Stimulated activated CD4-positive, alpha-beta T cell treated with anti-CD3 and anti-CD28 coated beads, Interleukin-12 subunit alpha, Interleukin-12 subunit beta, amount 100 ng/mL, for 24 hours (primary cell): ENCODE measurements at places on chromosomes 5 and 9.

- DNase-seq, result no peak
Measured at GRCh38 chr5:9502050-9502834, 43.6 kb downstream of the SEMA5A start.

GRCh38 chr5:143573568-143574170 lies 170.2 kb upstream of the NR3C1 start:
- DNase-seq, result no peak

DNA sequence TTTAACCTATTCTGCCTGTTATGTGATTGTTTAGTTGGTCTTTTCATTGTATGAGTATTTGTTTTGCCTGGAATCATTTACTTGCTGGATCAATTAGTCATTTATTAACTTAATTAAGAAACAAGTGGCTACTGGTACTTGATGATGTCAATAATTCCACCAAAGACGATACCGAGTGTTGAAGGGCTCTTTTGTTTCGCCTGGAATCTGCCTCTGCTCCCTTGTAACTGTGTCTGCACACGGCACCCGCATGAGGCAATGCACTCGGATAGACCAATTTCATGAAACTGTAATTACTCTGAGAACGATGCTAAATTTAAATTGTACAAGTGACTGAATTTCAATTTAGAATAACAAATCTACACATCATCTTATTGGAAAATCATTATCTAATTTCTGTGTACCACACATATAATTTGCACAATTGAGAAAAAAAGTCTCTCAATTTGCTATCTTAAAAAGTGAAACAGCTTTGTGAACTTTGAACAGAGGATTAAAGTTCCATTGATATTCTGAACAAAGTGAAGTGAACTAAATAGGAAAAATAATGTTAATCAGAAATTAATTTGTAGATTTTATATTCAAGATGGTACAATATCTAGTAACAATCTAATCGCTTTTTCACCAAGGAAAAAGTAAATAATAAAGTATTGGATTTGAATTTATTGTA lies 143.2 kb downstream of the CTNND2 start:
- no peak for DNase-seq

DNA sequence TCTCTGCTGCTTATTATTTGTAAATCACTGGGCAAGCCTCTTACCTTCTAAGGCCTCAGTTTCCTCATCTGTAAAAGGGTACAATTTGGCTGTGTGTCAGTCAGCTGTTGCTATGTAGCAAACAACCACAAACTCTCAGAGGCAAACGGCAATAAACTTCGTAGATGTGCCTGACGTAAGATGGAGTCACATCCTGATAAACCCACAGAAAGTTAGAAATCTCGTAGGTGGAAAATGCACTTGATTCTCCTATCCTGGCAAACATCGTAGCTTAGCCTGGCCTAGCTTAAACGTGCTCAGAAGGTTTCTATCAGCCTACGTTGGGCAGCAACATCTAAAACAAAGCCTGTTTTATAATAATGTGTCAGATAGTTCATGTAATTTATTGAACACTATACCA lies 35.0 kb upstream of the UNC5A start:
- no peak for DNase-seq

GRCh38 chr9:114110180-114110579 lies 11.1 kb upstream of the KIF12 start:
- DNase-seq, result no peak

- DNase-seq, result no peak
Measured at GRCh38 chr9:125407432-125407973, 145.9 kb downstream of the GAPVD1 start.

GRCh38 chr9:123637606-123637944 lies 281.6 kb downstream of the CRB2 start:
- DNase-seq, result no peak

- no peak for DNase-seq
Measured at GRCh38 chr5:11222169-11222568, 461.1 kb upstream of the DAP start.

DNA sequence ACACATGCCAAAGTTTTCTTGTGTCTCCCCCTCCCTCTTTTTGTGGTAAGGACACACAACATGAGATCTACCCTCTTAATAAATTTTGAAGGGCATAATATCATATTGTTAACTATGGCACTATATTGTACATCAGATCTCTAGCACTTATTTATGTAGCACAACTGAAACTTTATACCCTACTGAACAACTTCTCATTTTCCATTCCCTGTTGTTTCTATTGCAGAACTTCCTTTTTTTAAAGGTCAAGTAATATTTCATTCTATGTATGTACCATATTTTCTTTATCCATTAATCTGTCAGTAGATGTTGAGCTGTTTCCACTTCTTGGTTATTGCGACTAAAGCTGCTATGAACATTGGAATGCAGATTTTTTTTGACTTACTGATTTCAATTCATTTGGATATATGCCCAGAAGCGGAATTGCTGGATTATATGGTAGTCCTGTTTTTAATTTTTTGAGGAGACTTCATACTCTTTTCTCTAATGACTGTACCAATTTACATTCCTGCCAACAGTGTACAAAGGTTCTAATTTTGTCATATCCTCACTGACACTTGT lies 305.3 kb downstream of the PRR16 start:
- no peak for DNase-seq

GRCh38 chr5:143041461-143041860 lies 271.3 kb downstream of the ARHGAP26 start:
- DNase-seq, result no peak

DNA sequence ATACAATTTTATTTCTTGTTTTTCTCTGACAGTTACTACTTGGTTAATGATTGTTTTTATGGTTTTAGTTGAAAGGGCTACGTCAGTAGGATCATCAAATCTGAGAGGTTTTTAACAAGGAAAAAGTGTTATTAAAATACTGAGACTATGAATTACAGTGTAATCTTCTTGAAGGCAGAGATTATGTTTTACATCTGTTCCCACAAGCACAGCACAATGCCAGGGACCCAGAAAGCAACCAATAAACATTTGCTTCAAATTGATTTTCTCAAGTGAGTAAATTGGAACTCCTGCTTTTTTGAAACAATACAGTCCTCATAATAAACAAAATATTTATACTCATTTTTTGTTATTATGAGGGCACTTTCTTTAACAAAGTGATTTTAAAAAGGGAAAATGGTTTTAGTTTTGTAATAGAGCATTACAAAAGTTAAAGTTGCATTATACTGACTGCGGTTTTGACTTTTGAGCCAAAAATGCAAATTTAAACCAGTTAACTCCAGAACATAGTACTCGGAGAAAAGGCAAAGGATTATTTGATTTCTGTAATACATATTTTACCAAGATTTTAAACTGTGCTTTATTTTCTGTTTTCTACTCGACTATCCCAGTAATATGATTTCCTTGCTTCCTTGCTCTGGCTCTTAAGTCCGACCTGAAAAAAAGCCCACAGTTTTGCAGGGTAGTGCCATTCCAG lies 176.9 kb downstream of the GDNF start:
- DNase-seq, result no peak

DNA sequence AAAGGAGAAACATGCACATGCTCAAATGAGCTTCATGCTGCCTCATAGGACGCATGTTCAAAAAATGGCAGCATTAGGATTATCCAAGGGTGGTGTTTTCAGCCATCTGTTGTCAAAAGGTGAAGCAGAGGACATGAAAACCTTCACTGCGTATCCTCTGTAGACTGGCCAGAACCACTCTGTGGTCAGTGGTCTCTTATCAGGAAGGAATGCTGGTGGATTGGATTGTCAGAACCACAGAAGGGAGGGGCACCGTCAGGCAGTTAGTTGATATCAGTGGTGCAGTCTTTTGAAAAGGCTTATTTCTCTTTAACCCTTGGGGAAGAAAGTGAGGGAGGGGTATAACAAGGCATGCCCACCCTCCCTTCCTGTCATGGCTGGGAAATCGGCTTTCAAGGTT lies 100.1 kb downstream of the FBXL7 start:
- DNase-seq, result no peak

- DNase-seq, result no peak
Measured at GRCh38 chr9:118643118-118643517, 726.1 kb downstream of the BRINP1 start.

- DNase-seq, result no peak
Measured at GRCh38 chr5:96193946-96194345, 232.3 kb upstream of the ELL2 start.

- no peak for DNase-seq
Measured at GRCh38 chr5:144812763-144813162, 642.1 kb downstream of the KCTD16 start.

DNA sequence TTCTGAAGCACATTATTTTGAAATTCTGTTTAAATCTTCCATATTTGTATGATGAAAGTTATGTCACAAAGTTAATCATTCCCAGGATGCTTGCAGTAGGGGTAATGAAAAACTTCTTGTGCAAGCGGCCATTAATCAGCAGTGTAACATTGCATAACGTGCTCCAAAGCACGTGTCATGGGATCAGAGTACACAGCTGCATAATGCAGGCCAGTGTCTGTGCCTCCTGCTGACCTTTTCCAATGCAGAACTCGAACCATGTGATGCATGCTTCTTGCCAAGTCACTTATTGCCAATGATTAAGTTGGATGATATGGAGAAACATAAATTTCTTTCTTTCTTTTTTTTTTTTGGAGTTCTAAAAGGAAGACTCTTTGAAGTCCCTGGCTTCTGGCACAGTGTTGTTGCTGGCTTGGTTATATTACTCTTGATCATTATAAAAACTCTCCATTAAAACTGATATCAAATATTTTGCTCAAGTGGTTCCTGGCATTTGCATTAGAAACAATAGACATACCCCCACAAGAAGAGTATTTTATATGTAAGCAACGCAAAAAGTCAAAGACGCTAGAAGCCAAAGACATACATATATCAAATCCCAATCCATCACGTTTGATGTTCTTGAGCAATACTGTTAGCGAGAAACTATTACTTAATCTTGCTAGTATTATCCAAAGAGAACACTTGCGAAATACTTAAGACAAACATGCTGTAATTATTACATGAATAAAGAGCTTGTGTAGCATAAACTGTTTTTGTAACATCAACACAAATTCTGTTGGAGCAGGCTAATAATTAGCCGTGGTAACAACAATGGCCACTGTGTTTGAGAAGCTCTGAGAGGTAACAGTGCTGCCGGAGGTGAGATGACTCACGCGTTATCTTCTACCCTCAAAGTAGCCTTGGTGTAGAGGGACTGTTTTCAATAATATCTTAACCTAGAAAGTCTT lies 164.2 kb downstream of the AUH start:
- no peak for DNase-seq

- DNase-seq, result no peak
Measured at GRCh38 chr5:71533142-71533541, 54.0 kb upstream of the MCCC2 start.

GRCh38 chr9:133406480-133407307 lies 11.1 kb downstream of the REXO4 start:
- DNase-seq, result peak; percentile 65

DNA sequence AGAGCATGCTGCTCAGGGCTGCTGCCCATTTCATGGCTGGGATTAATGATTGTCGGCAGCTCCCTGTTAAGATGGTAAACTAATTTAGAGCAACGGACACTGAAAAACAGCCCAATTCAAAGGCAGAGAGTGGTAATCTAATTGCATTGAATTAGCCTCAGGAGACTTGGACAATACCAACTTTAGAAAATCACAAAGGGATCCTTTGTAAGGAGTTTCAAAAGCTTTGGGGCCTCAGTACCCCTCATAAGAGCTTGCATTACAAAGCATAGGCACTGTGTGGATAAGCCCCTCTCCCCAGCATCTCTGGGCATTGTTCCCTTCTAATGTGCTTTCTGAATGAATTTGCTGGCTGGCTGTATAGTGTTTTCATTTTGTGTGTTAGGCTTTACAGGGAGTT lies 6.7 kb downstream of the GLRA1 start:
- DNase-seq, result no peak

DNA sequence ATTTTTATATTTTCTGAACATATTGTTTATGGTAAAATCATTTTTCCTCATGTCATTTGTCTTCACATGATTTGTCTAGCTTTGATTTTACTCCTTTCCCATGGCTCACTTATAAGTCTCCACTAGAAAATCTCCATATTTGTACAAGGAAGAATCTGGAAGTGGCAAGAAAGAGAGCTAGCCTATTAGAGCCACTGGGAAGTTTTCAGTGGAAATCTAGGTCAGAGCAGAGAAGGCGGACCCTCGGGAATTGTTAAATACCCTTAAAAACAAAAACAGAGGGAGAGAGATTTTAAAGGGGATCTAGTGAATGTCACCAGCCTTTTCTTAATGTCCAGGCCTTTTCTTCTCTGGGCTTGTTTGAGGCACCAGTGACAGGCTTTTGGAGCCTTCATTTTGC lies 56.6 kb downstream of the GRAMD2B start:
- DNase-seq, result no peak

GRCh38 chr5:78974601-78975000 lies 10.5 kb downstream of the ARSB start:
- no peak for DNase-seq

DNA sequence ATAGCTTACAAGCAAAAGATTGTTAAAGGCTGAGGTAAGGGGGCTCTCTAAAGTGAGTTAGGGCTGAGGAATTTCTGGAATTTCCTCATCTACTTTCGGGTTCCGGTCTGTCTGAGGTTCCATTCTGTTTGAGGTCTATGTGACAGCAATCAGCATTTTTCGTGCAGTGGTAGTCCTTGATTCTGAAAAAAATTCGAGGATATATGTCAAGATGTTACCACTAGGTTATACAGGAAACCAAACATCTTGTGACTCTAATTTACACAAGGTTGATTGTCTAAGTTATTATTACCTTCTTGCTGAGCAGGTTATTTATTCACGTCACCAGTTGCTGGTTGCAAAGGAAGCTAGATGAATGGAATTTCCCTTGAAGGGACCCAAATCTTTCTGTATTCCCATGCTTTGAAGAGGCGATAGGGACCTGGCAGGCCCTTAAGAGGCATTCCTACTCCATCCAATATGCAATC lies 35.2 kb downstream of the RLN2 start:
- no peak for DNase-seq

DNA sequence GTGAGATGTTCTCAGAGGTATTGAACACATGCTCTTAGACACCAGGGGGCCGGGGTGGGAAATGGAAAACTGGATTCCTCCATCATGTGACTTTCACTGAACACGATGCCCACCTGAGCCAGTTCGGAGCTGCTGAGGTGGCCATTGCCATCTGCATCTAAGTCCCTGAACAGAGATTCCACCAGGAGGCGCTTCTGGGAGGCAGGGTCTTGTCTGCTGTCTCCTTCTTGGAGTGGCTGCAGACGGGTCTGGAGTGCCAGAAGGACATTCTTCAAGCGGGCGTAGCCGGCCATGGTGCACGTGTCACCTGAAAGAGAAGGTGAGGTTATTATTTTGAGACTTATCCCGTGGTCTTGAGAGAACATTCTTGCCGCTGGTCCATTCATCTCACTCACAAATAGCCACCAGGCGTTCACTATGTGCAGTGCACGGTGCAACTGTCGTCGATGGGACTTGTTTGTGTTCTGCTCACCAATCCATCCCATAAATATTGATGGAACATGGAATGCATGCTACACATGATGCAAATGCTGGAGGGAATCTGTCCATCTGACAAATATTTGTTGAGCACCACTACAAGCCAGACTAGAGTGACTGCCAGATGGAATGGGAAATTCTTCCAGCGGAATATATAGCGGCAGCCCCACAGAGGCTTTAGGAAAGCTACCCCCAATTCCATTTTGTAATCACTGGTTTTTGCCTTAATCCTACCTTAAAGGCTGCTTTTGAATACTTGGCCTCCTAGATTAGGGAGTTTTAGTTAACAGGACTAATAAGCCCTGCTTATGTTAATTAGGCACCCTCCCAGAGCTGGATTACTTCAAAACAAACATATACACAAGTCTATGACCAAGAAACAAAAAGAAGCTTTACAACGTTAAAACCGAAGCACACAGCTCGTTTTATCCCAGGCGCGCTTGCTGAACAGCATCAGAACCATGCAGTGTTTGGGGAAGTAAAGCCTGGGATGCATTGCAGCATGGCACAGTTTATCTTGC lies 264.8 kb downstream of the HSPA4 start:
- DNase-seq, result no peak
